OCI-M1 (cell line): ENCODE measurements at places on chromosomes 6 and 20.

DNA sequence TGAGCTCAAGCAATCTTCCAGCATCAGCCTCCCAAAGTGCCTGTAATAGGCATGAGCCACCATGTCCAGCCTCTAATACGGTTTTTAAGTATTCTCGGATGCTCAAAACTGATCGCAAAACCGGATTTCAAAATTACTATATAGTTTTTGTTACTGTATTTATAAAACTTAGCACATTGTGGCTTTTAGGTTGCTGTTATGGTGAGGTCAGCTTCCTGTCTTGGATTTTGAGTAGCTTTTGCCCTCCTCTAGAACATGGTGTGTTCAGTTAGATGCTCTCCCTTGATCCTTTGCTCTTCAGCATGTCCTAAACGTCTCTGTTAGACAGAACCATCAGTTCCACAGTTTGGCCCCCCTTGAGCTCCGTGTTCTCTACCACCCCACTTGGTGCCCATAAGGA, 96.2 kb downstream of the RPP40 start:
- DNase-seq, result no peak

DNA sequence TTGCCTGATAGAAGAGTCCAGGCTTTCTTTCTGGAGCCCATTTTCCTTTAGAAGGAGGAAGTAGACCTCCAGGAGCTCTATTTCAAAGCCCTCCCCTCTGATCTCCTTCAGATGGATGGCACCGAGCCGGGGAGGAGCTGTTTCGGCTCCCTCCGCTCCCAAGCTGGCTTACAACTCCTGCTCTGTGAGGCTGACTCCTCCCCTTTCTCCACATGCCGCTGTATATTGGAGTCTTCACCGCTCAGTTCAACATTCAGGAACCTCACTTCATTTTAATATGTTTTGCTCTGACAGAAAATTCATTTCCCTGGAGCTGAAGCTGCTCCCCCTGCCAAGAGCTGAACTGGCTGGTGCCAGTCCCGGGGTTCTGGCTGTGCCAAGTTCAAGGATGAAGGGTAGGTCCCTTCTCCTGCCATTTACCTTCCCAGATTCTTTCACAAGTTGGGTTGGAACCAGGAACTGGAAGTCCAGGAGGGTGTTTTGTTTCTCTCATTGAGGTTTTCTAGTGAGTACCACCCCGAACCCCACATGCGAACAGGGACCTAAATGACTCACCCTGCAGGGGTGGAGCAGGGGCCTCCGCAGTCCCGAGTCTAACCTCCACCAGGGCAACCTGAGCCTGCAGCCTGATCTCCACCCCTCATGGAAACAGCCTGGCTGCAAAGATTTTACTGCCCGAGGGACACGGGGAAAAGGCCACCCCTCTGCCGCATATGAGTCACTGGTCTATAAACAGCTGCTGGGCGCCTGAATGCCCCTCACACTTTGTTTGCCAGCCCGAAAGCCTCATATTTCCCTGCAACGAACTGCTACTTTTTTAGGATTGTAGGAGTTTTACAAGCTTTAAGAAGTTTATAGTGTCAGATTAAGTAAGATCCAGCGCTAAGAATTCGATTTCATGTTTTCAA, 68.6 kb upstream of the FOXA2 start:
- DNase-seq, result no peak

GRCh38 chr6:9675122-9675521, 739.8 kb downstream of the TFAP2A start:
- DNase-seq, result no peak

DNA sequence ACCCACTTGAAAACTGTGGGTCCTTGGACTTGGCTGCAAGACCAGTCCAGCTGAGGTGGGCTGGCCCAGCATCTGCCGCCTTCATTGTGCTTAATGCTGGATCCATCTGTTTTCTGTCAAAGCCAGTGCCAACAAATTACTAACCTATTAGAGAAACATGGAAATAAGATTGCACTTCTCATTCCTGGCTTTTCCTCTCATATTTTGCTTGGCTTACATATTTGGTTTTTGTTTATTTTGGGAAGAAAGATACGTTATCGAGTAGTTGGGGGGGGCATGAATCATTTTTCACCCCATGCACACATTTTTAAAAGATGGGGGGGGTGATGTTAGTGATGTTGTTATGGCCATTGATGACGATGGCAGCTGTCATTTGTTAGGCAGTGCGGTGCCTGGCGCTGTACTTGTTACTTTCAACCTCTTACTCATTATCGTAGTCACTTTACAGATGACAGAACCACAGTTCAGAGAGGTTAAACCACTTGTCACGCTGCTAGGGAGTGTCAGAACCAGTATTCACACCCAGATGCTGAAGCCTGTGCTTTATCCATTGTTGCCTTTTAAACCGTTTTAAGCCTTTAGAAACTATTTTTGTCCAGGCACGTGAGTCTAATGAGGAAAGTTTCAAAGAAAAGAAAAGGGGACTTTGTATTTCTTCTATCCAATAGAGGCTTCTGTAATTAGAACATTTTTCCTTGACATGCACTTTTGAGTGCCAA, 180.0 kb downstream of the TMEM242 start:
- DNase-seq, result no peak

DNA sequence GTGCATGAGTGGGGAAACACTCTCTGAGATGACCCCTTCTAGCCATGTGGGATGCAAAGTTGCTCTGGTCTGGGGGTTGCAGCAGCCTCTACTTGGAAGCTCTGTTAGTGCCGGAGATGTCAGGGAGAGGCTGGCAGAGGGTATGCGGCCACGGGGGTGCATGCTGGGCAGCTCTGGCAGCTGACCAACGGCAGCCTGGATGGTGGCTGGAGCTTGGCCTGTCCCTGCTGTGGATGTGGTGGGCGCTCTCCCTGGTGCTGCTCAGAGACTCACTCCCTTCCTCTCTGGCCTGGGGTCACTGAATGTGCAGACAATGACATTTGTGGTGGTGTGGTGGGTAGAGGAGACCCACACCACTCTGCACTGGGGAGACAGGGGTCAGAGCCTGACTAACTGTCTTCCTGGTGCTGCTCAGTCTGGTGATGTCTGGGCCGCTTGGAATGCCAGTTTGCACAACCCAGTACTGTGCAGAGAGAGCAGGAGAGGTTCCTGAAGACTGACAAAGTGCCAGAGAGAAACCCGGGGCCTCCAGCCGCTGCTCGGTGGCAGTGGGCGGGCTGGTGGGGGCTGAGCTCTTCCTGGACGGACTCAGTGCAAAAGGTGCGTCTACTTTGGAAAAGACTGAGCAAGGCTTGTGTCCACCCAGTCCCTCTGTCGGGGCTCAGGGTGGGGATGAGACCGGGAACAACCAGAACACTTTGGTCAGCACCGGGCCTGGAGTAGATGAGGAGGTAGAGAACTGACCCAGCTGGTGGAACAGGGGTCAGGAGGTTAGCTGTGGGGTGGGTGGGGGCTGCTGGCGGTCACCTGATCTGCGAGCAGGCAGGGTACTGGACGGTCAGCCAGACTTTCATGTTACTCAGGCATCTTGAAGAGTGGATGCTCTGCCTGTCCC, 2.7 kb downstream of the MYT1 start:
- DNase-seq, result no peak

DNA sequence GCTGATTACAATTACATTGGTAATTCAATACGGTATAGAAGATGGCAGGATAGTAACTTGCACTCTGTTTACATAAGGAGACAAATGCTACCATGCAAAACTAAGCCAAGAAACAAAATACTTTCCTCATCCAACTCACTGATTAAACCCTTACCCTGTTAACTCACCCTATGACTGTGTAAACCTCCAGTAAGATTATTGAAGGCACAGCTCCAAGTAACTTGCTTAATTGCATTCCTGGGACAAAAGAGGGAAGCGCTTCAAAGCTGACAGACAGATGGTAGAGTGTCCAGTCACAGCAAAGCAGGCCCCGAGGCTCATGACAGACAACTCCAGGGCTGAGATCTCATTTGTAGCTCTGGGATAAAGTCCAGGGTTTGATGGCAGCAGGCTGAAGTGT, 6.9 kb upstream of the KIF16B start:
- DNase-seq, result no peak

- no peak for DNase-seq
Measured at GRCh38 chr20:2330090-2330695, 34.4 kb downstream of the TGM3 start.
